ENCODE measurements at places on chromosomes 16 and 17. TPM values are rescaled to one million over a fixed set of nuclear protein-coding genes. Genes with fewer than 3 reads are reported as not detected.

DNA sequence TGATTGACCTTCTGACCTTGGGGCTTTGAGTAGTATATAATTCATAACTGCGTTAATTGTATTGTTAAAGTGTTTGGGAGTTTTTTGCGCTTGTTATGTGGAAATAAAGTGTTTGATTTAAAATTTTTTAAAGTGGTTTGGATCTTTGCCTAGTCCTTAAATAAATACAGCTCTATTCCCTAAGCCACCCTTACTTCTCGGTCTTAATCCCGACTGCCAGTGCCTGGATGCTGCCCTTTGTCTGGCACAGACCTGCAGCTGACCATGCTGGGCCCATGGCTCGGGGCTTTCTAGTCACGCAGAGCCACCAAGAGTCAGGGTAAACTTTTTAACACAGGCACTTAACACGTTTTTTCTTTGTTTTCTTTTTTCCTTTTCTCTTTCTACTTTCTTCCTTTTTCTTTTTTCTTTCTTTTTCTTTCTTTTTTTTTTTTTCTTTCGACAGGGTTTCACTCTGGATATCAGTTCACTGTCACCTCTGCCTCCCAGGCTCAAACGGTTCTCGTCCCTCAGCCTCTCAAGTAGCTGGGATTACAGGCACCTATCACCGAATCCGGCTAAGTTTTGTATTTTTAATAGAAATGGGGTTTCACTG is 19.6 kb upstream of the SLC5A11 start:
- no peak for DNase-seq

GRCh38 chr16:25264597-25264996 is 7.0 kb upstream of the ZKSCAN2 start:
- DNase-seq = no peak

The SEPTIN1 gene
- total RNA-seq = 1.4 TPM

GRCh38 chr17:27540318-27541101 is 84.3 kb downstream of the KSR1 start:
- peak; percentile 82 for DNase-seq

DNA sequence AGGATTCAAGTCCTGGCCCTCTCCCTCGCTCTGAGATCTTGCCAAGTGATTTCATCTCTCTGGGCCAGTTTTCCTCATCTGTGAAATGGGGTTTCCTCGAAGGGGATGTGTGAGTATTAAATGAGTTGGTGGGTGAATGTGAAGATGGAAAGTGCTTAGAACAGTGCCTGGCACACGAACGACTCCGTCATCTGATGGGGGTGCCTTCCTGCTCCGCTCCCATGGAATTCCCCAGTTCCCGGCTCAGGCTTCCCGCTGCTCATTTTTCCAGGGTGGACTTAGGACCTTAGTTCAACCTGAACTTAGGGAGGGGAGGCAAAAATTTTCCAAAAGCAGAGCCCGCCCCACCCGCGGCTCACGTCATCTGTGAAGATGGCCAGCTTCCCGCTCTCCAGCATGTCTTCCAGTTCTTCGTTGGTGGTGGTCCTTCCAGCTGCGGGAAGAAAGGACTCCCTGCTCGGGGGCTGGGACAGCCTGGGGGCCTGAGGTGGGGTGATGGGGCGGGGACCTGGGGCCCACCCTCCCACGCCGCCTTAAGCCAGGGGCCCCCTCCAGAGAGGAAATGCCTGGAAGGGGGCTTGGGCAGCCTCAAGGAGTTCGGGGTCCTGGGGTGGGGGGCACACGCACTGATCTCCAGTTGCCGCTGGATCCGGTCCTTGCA is 11.4 kb downstream of the HSD3B7 start:
- peak; percentile 87 for DNase-seq

GRCh38 chr17:50961282-50962220 is 95.4 kb upstream of the TOB1 start:
- no peak for DNase-seq

- peak; percentile 35 for DNase-seq
Observed at GRCh38 chr16:75042426-75043174, 43.8 kb downstream of the ZNRF1 start.

- DNase-seq = no peak
Observed at GRCh38 chr16:82136956-82137821, 32.8 kb downstream of the MPHOSPH6 start.

DNA sequence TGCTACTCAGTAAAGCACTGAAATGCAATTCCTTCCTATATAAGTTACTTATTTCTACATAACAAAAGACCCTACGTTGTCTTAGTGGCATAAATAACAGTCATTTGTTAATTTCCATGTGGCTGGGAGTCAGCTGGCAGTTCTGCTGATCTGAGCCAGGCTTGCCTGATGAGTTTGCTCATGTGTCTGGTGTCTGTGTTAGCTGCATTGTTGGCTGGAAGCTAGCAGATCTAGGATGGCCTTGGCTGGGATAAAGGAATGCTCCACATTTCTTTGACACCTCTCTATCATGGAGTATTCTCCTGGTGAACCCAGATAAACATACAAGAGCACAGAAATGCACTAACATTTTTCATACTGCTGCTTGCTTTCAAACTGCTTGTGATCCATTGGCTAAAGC is 264.4 kb upstream of the MON1B start:
- DNase-seq = no peak

DNA sequence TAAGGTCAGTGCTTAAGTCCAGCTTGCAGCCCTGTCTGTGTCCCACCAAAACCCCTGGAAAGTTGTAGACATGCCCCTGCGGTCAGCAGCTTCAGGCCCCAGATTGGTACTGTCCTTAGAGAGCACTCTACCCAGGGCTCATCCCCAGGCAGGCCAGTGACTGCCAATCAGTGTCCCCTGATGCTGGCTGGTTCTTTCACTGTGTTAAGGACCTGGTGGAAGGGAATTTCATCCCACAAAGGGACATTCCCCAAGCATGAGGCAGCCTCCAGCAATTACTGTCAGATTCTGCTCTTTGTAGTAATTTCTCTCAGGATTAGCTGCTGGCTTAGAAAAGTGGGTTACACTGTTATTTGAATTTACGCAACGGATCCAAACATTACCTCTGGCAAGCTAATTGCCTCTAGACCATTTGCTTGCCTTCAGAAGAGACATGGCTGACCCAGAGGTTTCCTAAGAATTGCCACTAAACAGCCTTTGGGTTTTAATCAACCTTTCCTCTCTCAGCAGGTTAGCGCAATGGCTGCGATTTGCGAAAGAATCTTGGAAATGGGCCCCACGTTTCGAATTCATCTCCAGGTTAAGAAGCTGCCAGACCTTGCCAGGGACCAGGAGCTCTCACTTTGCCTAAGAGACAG is 5.9 kb downstream of the IRX6 start:
- DNase-seq = no peak

- no peak for DNase-seq
Observed at GRCh38 chr17:58232707-58233156, 5.7 kb upstream of the LPO start.

DNA sequence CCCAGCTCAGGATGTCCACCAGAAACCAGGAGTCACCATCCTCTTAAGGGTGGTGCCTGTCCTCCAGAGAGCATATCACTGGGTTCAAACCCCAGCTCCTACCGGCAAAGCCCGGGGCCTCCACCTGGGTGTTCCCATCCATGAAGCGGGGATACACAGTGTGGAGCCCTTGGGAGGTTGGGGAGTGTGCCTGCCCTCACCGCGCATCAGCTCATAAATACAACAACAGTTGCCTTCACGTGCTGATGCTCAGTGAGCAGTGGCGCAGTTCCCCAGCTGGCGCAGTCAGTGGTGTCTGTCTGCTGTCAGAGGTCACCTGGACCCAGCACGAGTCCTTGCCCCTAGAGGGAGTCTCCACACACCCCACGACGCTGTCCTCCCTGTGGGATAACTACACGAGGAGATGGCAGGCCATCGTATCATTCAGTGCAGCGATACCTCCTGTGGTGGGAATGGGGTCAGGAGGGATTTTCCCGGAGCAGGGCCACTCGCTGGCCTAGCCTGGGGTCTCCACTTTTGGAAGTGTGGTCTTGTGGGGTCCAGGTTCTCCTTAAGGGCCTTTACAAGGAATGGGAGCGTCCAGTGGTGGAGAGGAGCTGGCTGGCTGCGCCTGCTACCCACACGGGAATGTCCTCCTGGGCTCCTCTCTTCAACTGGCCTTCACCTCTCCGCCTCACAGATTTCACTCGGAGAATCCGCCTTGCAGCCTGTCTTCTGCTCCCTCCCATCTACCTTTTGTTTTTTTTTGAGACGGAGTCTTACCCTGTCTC is 2.3 kb upstream of the ELOB start:
- no peak for DNase-seq

DNA sequence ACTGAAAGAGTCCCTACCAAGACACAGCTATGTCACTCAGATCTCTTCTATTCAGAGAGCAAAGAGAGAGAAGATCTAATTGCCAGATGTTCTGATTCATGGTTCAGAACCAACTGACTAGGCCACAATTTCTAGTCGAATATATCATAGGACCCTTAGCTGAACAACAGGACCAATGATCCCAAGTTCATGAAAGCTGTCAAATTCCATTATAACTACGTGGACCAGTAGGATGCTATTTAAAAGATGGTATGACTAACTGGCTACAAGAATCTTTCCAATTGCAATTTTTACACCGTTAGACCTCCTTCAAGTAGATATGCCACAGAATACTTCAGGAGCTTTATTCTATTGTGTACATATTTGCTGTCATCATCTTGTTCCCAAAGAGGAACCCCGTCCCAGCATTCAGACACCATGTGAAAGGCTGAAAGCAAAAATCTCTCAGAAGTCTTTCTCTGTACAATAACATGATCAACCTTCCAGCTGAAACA is 26.0 kb downstream of the DCUN1D3 start:
- no peak for DNase-seq

- no peak for DNase-seq
Observed at GRCh38 chr16:85704011-85704410, 15.3 kb upstream of the GINS2 start.

- no peak for DNase-seq
Observed at GRCh38 chr16:53784291-53784690, 80.3 kb downstream of the FTO start.

The TMEM114 gene
- not detected for total RNA-seq

The NPIPB13 gene
- total RNA-seq = 6.2 TPM

DNA sequence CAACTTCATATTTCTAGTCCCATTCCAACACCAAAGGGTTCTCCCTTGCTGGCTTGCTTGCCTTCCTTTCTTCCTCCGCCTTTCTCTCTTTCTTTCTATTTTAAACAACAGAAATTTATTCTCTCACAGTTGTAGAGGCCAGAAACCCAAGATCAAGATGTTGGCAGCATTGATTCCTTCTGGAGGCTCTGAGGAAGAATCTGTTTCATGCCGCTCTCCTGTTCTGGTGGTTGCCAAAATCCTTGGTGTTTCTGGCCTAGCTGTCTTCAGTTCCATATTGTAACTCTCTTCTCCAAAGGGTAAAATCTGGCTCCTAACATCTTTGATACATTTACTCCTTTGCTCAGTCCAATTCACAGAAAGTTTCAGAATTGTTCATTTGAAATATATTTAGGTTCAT is 3.0 kb upstream of the ANKRD40CL start:
- DNase-seq = no peak

The PRAC2 gene
- not detected for total RNA-seq

- peak; percentile 44 for DNase-seq
Observed at GRCh38 chr16:1794908-1795666, 1.6 kb upstream of the IGFALS start.

DNA sequence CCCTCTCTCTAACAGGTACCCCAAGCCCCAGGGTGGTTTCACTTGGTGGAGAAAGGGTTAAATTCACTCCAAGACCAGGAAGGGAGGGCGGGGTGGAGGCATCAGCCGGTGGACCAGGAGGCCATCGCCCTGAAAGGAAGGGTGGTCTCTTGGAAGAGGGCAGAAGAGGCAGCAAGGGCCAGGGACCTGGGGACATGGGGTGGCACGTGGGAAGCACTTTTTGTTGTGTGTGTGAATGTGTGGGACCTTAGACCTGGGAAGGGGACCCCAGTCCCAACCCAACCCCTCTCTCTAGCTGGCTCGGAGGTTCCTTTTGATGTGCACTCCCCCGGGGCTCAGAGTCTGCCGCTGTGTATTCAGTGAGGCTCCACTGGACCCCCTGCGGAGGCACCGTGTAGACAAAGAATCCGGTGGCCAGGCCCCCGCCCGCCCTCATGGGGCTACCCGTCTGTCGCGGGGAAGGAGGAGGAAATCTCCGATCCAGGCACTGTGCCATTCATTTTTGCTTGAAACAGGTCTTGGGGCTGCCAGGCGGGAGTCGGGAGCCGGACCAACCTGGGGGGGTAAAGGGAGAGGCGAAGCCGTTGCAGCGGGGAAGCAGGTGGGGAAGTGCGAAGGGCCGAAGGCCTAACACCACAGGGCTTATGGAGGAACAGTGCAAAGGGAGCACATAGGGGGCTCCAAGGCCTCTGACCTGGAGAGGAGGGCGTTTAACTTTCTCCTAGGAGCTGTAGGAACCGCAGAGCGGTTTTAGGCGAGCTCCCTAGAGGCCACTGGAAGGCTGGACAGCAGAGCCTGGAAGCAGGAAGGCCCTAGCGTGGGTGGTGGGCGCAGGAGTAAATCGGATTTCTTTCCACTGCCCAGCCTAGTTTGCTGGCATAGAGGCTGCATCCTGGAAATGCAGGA is 3.2 kb upstream of the WNT3 start:
- DNase-seq = no peak

DNA sequence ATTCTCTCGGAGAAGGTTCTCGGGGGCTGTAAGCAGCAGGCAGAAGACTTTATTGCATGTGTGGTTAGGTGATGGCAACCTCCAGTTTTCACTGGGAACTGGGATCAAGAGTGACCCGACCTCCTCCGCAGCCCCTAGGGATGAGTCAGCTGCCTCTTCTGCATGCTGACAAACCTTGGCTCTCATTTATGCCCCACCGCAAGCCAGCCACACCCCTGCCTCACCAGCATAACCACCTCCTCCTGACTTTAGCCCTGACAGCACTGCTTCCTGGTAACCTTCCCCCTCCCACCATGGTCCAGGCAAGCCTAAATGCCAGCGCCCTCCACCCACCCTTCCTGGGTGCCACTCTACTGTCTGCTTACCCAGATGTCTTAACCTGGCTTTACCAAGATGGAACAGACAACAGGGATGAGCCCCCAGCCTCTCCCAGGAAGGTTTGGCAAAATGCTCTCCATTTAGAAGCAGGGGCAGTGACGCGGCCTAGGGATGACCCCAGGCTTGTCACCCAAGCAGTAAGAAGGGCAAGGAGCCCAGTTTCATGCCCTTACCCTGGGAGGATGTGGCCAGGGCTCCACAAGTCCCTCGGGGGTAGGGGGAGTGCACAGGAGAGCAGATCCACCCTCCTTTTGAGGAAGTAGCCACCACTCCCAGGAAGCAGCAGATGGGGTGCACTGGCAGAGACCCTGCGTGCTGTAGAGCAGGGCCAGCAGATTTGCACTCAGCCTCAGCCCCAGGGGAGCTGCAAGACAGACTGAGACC is 73.5 kb downstream of the GOSR1 start:
- no peak for DNase-seq

The PLK1 gene
- 1.0 TPM for total RNA-seq

DNA sequence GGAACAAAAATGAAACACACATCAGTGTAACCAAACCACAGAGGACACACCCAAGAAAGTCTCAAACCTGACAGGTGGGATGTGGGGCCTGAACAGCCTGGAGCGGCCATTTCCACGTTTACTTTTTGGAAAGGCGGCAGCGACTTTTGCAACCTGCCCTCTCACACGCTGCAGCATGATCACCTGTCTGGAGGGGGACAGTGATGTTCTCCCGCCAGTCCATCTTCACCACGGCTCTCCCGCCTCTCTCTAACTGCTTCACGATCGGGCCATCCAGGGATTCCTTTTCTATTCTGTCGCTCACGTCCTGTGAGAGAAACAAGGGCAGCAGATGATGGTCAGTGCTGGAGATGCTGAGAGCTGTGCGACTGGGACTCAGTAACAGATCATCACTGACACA is 24.7 kb upstream of the ICAM2 start:
- DNase-seq = no peak

The CLEC18A gene
- 0.35 TPM for total RNA-seq

All from left lobe of liver (tissue), 2 donors.